NCI-H446 (cell line): ENCODE measurements at places on chromosomes 4 and X.

GRCh38 chr4:8656185-8656517 lies 63.6 kb downstream of the CPZ start:
- DNase-seq: no peak

- DNase-seq: no peak
Measured at GRCh38 chr4:3527101-3527913, 4.9 kb downstream of the LRPAP1 start.

- DNase-seq: no peak
Measured at GRCh38 chr4:108204518-108204917, 35.8 kb upstream of the LEF1 start.

- no peak for DNase-seq
Measured at GRCh38 chr4:184617600-184618196, 31.5 kb downstream of the CASP3 start.

DNA sequence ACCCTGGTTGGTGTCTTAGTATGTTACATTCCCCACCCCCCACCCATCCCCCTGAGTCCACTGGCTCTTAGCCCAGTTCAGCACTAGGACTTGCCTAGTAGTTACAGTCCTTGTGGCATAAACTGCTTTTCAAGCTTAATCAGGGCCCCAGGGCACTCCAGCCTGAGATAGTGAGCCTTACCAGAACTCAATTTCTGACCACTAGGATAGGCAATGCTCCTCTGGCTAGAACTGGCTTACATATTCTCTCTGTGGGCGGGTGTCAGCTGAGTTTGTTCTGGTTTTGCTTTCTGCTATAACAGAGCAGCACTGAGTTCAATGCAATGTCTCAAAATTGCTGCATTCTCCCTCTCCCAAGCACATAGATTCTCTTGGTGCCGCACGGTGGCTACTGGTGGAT lies 391.4 kb upstream of the DIPK2B start:
- DNase-seq: no peak
